ENCODE measurements at places on chromosomes 4 and X. TPM values are rescaled to one million over a fixed set of nuclear protein-coding genes. Genes with fewer than 3 reads are reported as not detected.
A peak's percentile ranks its signal among the peaks of the same experiment; 100 is the strongest.

DNA sequence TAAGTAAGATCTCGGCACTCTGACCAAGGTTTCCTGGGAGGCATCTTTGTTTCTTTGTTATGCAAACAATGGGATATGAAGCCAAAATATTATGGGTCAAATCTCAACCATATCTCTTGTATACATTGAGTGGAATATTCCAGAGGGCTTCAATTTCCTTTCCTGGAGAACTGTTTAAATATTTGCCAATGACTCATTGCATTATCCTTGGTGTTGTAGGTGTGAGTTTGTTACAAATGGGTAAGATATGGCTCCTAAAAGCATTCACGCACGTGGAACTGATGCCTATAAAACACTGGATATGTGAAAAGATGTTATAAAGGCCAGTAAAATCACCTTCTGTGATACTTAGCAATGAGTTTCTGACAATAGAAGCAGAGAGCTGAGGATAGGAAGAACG lies 150.5 kb upstream of the WDR1 start:
- no peak for DNase-seq

HSFX3 gene
- not detected for total RNA-seq

REPS2 gene
- 2.4 TPM for total RNA-seq

DNA sequence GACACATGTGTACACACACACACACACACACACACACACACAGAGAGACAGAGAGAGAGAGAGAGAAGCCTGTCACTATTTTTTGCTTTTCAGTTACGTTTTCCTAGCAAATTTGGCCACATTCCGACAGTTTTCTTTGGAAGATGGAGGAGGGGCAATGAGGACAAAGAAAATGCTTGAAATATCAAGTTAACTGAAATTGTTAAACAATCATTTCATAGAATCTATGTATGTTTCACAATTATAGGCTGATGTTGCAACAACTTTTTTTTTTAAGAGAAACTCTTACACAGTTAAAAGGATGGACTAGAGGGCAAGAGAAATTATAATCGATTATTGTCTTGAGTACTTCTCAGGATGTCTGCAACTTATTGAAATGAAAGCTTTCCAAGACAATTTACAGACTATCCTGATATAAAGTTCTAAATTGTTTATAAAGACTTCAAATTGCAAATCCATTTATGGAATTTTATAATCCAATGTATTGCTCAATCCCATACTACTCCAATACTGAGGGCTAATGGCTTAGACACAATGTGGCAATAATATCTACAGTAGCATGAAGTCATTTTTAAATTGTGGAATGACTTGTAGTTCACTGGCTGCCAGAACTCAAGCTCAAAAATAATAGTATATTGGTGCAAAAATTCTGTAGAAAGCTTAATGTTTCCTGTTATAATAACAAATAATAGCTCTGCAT lies 647.0 kb upstream of the PCDH7 start:
- DNase-seq: no peak

DNA sequence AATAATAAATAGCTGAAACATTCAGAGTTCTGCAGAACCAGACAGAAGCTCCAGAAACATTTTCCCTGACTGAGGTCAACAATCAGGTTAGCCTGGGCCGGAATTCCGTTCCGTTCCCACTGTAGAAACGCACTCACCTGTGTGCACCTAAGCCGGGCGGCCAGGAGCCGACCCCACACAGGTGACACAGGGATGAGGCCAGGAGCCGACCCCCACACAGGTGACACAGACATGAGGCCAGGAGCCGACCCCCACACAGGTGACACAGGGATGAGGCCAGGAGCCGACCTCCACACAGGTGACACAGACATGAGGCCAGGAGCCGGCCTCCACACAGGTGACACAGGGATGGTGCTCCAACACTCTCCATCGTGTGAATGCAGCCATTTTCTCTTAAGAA lies 21.9 kb downstream of the FAT1 start:
- DNase-seq: no peak

GRCh38 chr4:84089652-84090437 lies 409.2 kb downstream of the NKX6-1 start:
- DNase-seq: no peak

HSFX4 gene
- total RNA-seq: not detected

DNA sequence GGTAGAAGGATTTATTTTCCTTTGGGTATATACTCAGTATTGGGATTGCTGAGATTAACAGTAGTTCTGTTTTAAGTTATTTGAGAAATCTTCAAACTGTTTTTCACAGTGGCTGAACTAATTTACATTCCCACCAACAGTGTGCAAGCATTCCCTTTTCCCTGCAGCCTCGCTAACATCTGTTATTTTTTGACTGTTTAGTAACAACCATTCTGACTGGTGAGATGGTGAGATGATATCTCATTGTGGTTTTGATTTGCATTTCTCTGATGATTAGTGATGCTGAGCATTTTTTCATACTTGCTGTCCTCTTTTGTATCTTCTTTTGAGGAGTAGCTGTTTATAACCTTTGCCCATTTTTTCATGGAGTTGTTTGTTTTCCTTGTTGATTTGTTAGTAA lies 457.8 kb downstream of the TRAM1L1 start:
- no peak for DNase-seq

DNA sequence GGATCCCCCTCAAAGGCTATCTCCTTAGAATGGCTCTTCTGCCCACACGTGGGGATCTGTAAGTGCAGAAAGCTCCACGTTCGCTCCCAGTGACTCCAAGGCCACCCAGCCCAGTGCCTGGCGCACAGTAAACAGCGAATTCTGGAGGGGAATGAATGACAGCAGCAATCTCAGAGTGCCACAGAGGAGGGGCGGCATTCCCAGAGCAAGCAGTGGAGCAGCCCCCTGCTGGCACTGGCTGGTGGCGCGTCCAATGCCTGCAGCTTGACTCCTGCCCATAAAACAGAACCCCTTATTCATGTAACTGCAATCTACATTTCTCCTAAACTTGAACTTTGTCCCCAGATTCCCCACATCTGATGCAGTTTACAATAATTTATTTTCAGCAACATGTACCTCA lies 6.9 kb upstream of the HELT start:
- DNase-seq: no peak

DNA sequence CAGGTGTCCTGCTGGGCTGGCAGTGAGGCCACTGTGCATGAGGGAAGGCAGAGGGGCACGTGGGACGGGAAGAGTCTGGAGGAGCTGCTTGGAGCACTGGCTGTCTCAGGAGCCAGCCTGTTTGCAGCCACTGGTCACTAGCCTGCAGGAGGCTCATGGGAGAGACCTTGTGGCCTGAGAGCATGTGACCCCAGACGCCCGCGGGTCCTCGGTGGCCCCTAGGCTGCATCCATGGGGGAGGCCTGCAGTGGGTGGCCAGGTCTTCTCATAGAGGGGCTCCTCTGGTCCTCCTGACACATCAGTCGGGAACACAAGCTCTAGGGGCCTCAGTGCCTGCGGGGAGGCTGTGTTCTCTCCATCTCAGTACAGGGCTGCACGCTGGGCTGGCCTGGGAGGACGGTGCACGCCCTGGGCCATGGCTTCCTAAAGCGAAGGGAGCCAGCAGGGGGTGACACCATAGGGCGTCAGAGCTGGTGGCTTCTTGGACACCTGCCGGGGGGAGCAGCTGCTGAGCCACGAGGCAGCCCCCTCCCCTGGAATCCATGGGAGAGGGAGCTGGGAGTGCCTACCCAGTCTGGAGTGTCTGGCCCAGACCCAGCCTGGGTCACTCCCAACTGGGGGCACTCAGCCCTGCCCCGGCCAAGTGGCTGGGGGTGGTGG lies 12.3 kb downstream of the NAT8L start:
- DNase-seq: no peak

DNA sequence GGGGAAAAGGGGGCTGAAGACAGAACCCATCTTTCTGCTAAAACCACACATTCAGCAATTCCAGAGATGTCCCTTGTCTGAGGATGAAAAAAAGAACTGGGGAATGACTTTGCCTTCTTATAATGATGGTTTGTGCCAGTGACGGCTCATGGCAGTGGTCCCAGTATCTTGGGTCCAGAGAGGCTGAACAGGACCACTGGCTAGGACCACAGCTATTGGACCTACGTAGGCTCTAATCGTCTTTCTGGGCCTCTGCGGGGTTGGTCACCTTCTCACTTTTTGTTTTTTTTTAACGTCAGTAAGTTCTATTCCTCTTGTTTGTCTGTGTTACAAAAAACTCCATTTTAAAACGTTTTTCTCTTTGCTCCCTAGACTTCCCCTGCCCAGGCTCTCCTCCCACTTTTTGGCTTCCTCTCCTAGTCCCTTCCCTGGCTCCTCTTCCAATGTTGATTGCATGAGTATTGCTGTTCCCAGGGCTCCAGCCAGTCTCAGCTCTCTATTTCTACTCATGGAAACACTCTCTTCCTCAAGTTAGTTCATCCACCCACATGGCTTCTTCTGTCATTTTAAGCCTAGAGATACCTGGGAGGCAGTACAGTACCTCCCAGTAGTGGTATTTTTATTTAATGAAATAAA lies 52.6 kb upstream of the STX18 start:
- no peak for DNase-seq

GRCh38 chr4:99723612-99724011 lies 66.0 kb upstream of the C4orf54 start:
- peak; percentile 90 for DNase-seq

All from HT1080 (cell line).